ENCODE measurements at places on chromosomes 12 and 14.

- DNase-seq, result no peak
These were observed 81.5 kb upstream of the MYF6 start for GRCh38 chr12:80625901-80626300.

DNA sequence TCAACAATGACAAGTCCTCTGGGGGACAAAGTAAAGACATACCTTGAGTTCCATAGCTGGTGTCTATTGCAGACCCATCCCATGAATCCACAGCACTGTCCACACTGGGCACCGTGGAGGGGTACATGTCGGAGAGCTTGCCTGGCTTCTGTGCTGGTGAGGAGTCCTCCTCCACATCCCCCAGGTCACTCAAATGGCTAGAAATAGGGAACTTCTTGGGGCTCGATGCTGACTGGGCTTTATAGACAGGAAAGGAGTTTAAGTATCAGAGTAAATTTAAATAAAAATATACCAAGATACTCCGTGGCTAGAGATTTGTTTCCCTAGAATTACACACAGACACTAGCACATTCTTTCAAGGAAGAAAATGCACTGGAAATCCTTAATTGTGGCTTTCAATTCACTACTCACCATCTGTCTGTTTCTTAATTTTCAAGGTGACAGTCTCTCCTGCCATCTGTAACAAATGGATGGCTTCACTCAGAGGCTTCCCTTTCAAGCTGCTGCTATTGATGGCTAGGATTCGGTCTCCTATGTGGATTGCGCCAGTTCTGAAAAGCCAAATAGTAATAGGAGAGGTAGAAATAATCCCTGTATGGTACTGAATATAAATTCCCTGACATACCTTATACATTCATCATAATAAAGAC, 90.1 kb downstream of the HELB start:
- no peak for DNase-seq

DNA sequence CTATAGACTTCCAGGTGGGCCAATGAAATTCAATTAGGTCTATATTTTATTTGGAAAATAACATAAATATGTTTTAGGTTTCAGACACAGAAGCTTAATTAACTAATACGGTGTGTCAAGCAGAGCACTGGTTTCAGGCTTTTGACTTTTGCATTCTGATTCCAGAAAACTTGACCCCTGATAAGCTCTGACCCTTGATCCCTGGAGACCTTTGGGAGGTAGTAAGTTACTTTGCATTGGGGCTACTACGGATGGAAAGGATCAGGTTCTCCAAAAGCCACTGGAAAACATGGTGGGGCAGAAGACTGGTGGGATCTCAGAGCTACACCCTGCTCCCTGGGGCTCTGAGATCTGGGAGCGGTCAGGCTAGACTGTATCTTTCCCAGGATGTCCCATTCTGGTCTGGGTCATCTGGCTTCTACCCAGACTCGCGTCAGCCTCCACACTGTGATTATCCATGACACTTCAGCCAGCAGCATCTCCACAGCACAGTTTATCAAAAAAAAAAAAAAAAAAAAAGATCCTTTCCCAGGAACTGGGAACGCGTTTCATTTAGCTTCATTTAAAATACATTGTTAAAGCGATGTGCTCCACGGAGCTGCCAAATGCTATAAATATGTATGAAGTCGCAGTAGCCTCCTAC, 17.8 kb upstream of the EMP1 start:
- DNase-seq, result no peak

GRCh38 chr14:76782885-76783566, 21.8 kb downstream of the VASH1 start:
- DNase-seq, result no peak

- DNase-seq, result no peak
These were observed 23.4 kb downstream of the SLC25A29 start for GRCh38 chr14:100282766-100283419.

- no peak for DNase-seq
These were observed 89.4 kb upstream of the DIO3 start for GRCh38 chr14:101471723-101472517.

- DNase-seq, result peak; percentile 34
These were observed 137.5 kb upstream of the KRAS start for GRCh38 chr12:25388183-25388582.

DNA sequence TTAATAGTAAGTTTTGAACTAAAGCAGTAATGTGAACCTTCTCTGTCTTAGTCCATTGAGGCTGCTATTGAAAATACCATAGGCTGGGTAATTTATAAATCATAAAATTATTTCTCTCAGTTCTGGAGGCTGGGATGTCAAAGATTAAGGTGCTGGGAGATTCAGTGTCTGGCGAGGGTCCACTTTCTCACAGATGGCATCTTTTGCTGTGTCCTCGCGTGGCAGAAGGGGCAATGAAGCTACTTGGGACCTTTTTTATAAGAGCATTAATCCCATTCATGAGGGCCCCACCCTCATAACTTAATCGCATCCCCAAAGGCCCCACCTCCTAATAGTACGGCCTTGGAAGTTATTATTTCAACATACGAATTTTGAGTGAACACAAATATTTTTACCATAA, 28.4 kb downstream of the LIN7A start:
- no peak for DNase-seq

- DNase-seq, result no peak
These were observed 449.4 kb upstream of the OR4E1 start for GRCh38 chr14:22122829-22123560.

GRCh38 chr12:104649921-104650320, 193.2 kb downstream of the CHST11 start:
- no peak for DNase-seq

- no peak for DNase-seq
These were observed 17.7 kb downstream of the ZFHX2 start for GRCh38 chr14:23533652-23534435.

- no peak for DNase-seq
These were observed 196.6 kb downstream of the GLT1D1 start for GRCh38 chr12:129049917-129050316.

- DNase-seq, result no peak
These were observed 18.4 kb downstream of the FGD6 start for GRCh38 chr12:95198914-95199313.

- no peak for DNase-seq
These were observed 99.9 kb downstream of the BCAT1 start for GRCh38 chr12:24848941-24849477.

- DNase-seq, result no peak
These were observed 59.6 kb upstream of the SCN8A start for GRCh38 chr12:51531284-51531977.

- no peak for DNase-seq
These were observed 1345.6 kb downstream of the FSCB start for GRCh38 chr14:43161477-43161876.

- DNase-seq, result no peak
These were observed 43.2 kb downstream of the IRAK3 start for GRCh38 chr12:66232263-66232662.
